Skin of body (tissue), 3 donors: ENCODE measurements at places on chromosomes 4 and X.
A peak's percentile ranks its signal among the peaks of the same experiment; 100 is the strongest.

- DNase-seq: no peak
Measured at GRCh38 chr4:154589296-154590197, 995 bp downstream of the FGA start.

DNA sequence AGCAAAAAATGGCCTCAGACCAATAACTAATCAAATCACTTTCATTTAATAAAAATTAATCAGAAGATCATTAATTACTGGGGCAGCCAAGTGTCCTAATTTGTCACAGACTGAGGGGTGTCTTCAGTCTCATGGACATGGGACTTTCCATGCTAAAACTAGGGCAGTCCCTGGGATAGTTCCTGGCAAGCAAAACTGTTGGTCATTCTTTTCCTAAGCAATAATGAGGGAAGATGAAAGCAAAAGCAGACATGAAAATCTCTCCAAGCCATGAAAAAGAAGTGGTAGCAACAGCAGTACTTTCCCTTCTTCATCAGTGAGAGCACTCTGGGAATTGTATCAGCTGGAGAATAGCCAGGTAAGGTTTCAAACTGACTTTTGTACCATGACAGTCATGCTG is 3.7 kb upstream of the ANTXR2 start:
- no peak for DNase-seq

- DNase-seq: no peak
Measured at GRCh38 chr4:43244688-43245382, 352.3 kb downstream of the GRXCR1 start.

DNA sequence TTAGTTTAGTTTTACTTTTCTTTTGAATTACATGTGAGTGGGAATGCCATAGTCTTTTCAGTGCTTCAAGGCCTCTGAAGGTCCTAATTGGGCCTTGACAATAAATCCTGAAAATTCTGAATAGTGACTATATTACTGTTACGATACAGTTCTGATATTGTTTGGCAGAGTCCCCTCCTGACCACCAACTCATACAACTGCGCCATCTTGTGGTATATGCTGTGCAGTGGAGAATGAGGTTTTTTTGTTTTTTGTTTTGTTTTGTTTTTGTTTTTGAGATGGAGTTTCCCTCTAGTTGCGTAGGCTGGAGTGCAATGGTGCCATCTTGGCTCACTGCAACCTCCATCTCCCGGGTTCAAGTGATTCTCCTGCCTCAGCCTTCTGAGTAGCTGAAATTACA is 56.6 kb upstream of the CHRDL1 start:
- DNase-seq: no peak

- DNase-seq: no peak
Measured at GRCh38 chrX:18917831-18918230, 66.1 kb downstream of the PHKA2 start.

GRCh38 chr4:138835832-138836533 is 179.6 kb upstream of the NOCT start:
- peak; percentile 24 for DNase-seq

DNA sequence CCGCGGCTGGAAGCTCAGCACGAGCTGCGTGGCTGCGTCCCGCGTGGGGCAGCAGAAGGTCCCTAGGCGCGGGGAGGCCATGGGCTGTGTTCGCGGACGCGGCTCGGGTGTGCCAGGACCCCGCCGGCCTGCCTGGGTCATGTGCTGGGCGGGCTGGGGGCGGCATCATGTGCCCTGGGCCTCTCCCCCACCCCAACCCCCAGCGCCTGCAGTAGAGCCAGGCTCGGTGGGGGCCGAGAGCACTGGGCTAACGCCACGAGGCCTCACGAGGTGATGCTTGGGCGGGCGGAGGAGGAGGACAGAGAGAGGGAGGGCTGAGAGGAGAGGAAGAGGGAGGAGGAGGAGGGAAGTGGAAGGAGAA is at the start of gene GPR143:
Gene GPR143, minus strand, starts transcription at position 111 of the 361 bp plus-strand sequence. Its CDS starts 30 bp downstream, at position 81.
- DNase-seq: no peak

DNA sequence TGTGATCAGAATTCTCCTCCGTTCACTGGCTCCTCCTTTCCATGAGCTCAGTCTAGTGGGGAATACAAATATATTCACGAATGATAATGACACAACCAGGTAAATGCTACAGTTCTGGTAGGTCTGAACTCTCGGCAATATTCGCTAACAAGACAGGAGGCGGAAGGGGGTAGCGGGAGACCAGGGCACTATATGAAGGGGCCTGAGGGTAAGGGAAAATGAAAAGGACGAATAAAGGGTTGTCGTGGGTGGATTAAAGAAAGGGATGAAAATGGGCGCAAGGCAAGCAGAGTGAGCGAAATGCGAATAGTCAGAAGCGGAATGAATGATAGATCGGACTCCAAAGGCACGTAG is 743 bp downstream of the NKAP start:
- DNase-seq: no peak

GRCh38 chr4:38145033-38145678 is 185.0 kb downstream of the PTTG2 start:
- peak; percentile 83 for DNase-seq

DNA sequence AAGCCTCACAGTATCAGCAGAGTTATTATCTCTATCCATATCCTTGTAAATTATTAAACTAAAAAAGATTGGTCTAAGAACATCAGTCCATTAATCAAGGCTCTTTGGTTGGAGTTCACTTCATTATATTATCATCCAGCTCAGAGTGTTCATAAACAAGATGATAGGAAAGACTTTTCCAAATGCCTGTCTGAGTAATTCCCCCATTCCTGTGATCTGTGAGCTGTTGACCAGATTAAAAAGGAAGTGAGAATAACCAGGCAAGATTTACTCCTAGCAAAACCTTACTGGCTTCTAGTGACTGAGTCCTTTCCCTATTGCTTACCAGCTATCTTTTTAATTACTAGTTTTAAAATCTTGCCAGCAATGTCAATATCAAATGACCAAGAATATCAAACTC is 14.9 kb downstream of the PKD2 start:
- no peak for DNase-seq

DNA sequence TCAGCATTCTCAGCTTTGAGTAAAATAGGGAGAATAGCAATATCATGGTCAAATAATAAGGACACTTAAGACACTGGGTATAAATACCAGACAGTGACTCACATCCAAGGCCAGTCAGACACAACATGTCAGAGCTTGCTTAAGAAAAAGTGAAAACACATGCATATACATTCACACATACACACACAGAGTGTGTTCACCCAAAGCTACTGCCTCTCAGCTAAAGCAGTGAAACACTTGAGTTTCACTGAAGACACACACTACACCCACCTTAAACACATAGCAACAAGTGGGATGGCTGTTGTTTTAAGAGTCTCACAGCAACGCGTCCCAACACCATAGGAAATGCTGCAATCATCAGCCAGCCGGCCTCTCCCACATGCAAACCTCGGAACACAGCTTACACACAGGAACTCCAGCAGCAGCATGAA is 14.4 kb downstream of the SHROOM4 start:
- peak; percentile 6 for DNase-seq

DNA sequence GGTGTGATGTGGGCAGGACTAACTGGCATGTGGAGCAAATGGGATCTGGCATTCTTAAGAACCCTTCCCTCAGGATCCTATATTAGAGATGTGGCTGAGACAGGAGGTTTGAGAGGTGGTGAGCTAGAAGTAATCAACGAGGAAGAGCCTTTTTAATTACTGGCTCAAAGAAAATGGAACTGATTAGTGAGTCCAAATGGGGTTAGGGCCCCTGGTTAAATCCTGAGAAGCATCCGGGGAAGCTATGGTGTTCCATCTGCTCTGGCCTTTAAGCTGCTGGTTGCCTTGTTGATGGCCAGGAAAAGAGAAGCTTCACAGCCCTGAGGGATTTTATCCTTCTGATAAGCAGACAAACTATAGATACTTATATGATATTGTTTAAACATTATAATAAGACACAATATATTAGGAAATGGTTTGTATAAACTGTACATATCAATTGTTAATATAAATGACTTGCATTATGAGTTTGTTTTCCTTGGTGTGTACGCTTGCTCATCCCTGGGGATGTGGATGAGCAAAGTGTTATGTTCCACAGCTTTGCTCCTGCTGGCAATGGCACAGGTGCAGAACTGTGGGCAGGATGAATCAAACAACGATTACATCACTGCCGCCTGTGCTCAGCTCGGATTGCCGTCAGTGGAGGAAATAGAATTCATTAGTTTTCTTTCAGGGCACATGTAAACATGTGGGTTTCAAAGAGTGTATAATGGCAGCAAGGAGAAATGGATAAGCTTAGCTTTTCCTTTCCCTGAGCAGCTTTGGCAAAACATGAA is 328.6 kb upstream of the ARX start:
- DNase-seq: no peak

GRCh38 chr4:48636911-48637310 is 143.2 kb downstream of the FRYL start:
- no peak for DNase-seq

DNA sequence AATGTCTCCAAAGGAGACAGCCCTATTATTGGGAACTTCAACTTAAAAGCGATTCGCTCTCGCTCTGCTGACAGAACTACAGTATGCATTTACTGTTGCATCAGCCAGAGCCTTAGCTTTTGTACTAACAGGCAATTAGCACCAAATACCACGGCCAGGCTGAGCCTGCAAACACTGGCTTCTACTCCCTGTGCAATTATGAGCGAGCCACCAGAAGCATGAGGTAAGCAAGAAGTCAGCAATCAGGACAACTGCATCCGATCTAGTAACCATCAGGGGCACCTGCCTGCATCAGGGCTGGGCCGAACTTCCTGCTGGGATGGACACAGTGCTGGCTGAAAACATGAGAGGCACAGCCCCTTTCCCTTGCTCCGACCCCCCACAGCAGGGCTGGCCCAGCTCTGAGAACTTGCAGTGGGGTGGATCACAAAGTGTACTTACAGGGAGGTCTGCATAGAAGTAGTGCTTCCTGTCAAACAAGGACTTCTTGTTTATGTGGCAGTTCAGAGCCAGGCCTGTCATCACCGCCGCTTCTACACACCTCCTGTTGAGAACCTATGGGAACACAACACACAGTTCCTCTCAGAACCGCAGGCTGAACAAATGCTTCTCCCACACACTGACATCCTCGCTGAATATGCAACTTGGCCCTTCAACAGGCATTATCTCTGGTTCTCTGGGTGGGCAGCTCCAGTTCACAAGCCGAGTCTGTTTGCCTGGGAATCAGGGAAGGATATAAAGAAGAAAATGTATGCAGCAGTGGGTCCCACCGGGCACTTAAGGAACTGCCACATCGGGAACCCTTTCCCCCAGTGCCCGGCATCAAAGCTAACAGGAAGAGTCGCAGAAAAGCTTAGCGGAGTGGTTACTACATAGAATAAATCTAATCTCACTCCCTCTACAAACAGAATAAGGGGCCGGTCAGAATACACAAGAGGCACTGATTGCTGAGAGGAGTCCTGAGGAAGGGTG is 41.5 kb downstream of the GATB start:
- no peak for DNase-seq

GRCh38 chrX:51824061-51824460 is 69.4 kb upstream of the MAGED1 start:
- no peak for DNase-seq

GRCh38 chr4:42464550-42465094 is 67.3 kb downstream of the SHISA3 start:
- no peak for DNase-seq

GRCh38 chrX:14064626-14065432 is 35.1 kb upstream of the GEMIN8 start:
- DNase-seq: no peak

- DNase-seq: no peak
Measured at GRCh38 chrX:118108304-118108703, 8.3 kb downstream of the KLHL13 start.

- no peak for DNase-seq
Measured at GRCh38 chr4:159219862-159220261, 117.0 kb downstream of the RAPGEF2 start.

GRCh38 chr4:54547299-54548097 is 110.3 kb upstream of the KIT start:
- DNase-seq: no peak

DNA sequence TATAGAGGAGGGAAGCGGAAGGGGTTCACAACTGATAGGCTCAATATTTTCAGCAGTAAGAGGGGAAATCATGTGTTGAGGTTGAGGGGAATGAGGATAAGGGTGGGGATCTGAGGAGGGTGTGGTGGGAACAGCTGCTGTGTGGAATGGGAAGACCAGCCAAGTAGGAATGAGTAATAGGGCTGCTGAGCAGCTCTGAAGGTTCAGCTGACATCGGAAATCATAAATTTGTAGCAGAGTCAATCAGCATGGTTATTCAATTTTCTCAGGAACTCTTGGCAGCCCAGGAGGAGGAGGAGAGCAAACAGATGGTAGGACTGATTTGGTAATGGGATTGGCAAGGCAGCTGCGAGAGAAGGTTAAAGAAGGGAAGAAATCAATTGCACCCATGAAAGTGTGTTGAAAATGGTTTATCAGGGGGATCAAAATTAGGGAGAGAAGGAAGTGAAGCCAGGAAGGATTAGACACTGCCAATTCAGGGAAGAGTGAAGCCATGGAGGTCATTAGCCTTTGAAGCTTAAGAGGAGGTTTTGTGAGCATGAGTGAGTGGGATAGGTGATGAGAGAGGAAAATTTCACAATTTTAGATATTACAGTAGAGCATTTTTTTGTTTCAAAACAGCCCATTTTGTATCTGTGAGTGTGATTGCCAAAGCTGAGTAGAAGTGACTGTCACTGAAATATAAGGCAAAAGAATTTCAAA is 82.6 kb downstream of the PCDH7 start:
- DNase-seq: peak; percentile 82

DNA sequence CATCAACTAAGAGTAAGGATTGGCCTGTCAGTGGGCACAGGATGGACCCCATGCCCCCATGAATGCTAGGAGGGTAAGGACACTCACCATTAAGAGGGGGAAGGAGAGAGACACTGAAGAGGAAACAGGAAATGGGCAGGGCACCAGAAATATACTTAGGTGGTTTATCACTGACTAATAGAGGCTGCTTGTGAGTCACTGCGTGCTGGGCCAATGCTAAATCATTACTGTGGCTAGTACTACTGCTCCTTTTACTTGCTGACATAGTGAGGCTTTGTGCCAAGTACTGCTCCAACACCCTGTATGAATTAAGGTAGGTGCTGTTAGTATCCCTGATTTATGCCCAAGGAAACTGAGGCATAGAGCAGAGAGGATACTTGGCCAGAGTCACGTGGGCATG is 130.4 kb upstream of the FRMPD4 start:
- DNase-seq: no peak

DNA sequence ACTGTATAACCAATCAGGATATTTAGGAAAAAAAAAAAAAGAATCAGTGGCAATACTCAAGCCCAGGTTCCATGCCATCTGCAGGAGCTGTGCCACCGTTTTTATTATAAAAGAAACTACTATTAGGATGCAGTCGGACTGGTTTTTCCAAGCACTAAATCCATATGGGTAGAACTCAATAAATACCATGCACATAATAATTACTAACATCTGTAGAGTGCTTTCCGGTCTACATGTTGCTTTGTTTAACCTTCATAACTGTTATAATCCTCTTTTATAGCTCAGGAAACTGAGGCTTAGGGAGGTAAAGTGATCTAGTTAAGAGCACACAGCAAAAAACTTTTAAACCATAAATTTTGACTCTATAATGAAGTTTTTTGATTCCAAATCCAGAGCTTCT is 24.0 kb downstream of the ARSJ start:
- DNase-seq: no peak

DNA sequence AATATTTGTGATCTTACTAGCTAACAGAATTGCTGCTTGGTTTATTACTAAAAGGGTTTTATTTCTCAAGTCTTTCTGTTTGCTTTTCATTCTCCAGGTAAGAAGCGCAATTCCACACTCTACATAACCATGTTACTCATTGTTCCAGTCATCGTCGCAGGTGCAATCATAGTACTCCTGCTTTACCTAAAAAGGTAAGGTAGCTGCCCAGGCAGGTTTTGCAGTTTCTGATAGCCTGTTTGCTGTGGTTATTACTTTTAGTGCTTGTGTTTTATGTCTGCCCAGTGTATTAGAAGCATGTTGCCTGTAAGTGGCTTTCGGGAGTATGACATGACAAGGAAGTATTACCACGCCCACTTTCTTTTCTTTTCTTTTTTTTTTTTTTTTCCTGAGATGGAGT is 46.4 kb downstream of the IL13RA1 start:
- DNase-seq: no peak
